Activated naive CD4-positive, alpha-beta T cell treated with Interleukin-2 at 50 U/mL for 16 hours (primary cell): ENCODE measurements at places on chromosomes 6 and 20.

DNA sequence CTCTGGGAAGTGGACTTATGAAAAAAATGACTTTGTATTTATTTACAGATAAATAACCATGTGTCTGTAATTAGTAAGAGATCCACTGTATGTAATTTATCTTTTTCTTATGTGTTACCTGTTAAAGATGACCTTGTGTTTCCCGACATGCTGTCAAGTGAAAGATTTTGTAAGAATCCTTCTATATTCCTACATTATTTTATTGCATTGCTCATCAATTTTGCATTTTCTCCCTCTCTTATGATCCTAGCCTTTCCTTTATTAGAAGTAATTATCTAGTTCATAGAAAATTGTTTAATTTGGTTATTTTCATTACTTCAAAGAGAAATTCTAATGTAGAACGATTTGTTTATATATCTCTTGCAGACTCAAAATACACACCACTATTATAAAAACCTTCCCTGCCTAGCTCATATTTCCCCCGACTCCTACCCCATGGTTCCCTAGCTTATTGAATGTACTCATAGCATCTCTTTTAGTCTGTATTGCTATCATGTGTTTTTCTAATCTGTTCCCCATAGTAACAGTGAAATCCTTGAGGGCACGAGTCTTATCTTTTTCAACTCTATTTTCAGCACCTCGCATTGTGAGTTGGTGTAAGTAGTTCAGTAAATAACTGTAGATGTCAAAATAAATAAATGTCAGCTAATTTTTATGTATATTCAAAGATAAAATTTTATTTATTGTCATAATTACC lies 774.4 kb downstream of the HDGFL1 start:
- no peak for DNase-seq

- no peak for DNase-seq
These were observed 8.4 kb downstream of the GMDS start for GRCh38 chr6:2237001-2237400.

DNA sequence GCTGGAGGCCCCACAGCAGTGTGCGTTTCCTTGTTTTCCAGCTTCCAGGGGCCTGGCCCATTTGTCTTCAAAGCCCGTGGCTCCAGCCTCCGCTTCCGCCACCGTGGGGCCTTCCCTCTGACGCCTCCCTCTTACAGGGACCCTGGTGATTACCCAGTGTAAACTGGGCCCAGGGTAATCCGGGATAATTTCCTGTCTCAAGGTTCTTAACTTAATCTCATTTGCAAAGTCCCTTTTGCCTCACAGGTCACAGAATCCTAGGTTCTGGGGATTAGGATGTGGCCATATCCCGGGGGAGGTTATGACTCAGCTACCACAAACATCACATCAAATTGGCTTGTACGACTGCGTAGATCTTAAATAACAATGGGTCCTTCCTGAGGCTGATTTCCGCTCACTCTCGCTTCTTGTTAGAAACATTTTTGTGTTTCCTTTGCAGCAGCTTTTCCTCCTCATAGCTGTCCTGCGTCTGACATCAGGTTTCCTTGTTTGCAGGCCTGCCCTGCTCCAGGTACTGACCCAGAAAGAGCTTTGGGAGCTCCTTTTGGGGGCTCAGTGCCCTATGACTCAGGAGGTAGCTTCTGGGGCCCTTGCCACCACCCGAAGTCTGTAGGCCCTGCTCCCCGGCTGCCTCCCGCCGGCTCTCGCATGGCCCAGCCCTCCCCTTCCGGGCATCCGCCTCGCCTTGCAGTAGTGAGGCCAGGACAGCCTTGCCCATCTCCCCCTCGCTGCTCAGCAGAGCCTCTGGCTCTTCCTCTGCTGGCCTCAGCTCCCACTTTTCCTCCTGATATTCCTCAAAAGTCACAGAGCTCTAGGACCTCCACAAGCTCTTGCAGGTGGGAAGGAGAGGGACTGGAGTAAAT lies 100.5 kb downstream of the ERMARD start:
- no peak for DNase-seq

GRCh38 chr6:139778688-139779087 lies 404.2 kb upstream of the CITED2 start:
- DNase-seq, result no peak

- peak; percentile 95 for DNase-seq
These were observed 8.7 kb upstream of the AP5S1 start for GRCh38 chr20:3811467-3812258.

GRCh38 chr6:4790158-4790899 lies 14.1 kb downstream of the CDYL start:
- DNase-seq, result no peak

DNA sequence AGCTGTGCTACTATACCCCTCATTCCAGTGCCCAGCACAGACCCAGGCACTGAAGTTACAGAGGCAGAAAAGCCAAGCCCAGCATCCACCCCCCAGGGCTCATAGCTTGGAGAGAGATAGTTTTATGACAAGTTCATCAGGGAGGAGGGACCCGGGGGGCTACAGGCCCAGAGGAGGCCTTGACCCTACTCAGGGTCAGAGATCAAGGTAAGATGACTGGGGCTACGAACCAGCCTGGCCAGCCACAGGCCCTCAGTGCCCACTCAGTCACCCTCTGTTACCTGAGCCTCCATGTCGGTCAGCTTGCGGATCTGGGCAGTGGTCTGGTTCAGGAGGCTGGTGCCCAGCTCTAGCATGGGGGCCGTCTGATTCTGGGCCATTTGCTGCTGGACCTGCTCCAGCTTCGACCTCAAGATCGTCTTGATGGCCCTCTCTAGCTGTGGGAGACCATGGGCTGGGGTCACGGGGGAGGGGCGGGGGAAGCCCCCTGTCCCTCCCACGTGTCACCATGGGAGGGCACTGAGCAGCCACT lies 26.1 kb downstream of the ANGPT4 start:
- DNase-seq, result no peak

- no peak for DNase-seq
These were observed 28.6 kb upstream of the SPDEF start for GRCh38 chr6:34584694-34585093.

GRCh38 chr20:10654630-10655029 lies 19.2 kb downstream of the JAG1 start:
- DNase-seq, result no peak

GRCh38 chr6:138417493-138418117 lies 13.6 kb downstream of the HEBP2 start:
- DNase-seq, result no peak

- DNase-seq, result no peak
These were observed 78.7 kb downstream of the SGK1 start for GRCh38 chr6:134238960-134239795.

DNA sequence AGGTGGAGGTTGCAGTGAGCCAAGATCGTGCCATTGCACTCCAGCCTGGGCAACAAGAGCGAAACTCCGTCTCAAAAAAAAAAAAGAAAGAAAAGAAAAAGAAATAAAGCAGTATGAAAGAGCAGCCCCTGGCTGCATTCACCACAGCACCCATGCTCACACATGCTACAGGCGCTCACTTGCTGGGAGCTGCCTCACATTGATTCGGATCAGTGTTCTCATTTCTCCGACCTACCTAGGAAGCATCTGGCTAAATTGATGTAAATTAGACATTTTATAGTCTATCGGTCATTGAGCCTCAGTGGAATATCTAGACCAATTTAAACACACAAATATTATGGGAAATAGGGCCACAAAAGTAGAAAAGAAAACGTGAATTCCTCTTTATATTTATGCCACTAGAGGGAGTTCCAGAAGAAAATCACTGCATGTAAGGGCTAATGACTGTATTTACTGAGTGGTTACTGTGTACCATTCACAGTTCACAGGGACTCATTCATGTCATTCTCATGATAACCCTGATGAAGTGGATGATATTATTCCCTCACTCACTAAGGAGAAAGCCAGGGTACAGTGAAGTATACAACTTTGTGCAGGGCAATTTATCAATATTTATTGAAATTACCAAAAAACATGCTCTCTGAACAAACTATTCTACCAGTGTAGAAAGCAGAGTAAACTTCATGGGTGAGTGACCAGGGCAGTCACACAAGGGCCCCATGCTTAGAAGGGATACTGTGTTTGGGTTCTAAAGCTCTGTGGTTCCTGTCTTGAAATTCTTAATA lies 5.3 kb upstream of the MOG start:
- DNase-seq, result no peak

GRCh38 chr20:63738687-63739129 lies 868 bp upstream of the SLC2A4RG start:
- peak; percentile 28 for DNase-seq

GRCh38 chr6:71412559-71413140 lies 124.0 kb downstream of the OGFRL1 start:
- no peak for DNase-seq

- no peak for DNase-seq
These were observed 714 bp upstream of the RTEL1 start for GRCh38 chr20:63657260-63657936.

GRCh38 chr6:134447423-134447822 lies 129.5 kb upstream of the SGK1 start:
- DNase-seq, result no peak

DNA sequence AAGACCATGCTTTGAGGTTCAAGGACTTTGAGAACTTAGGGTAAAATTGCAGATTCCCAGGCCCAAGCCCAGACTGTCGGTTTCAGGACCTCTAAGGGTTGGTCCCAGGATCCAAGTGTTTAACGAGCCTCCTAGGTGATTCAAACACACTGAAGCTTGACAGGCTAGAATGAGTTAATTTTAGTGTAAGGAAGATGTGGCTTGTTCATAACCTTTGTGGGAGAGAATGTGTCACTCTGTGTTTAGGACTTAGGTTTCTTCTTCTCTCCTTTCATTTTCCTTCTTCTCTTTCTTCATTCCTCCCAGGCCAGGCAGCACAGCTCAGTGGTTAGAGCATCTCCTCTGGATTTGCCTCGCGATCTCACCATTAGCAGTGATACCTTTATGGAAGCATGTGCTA lies 104.8 kb upstream of the KCNG1 start:
- DNase-seq, result no peak

DNA sequence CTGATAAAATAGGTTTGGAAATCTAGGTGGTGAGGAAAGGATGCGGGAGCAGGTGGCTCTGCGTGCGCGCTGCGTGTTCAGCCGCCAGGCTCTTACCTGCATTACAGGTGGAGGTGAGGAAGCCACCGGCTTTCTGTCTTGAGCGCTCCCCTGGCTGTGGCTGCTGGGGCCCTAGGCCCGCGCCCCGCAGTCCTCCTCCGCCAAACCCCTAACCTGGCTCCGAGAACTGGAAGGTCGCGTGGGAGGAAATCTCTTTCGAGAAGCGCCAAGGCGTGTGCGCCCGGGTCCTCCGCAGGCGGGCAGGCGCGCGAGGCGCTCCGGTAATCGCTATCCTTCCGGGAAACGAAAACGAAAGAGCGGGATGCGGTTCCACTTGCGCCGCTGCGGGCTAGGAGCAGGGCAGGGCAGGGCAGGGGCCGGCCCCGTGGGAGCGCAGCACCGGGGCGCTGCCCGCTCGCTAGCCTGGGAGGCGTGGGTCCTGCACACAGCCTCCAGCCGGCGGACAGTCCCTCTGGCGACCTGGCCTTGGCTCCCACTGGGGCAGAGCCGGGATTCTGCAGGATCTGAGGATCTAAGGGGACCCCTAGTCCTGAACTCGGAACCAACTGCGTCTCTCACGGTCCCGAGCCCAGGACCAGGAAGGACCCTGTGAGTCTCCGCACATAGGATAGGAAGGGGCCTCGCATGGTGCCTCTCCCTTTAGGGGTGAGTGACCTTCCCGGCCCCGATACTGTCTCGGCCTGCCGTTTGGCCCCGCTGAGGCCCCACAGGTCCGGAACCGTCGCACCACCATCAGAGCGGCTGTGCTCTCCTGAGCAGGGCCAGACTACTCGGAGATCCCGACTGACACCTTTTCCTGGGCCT lies at the start of gene ETV7:
Gene ETV7 (minus strand): TSS at position 230 of the 864 bp plus-strand sequence. CDS start 128 bp downstream, at position 102.
- DNase-seq, result peak; percentile 61

DNA sequence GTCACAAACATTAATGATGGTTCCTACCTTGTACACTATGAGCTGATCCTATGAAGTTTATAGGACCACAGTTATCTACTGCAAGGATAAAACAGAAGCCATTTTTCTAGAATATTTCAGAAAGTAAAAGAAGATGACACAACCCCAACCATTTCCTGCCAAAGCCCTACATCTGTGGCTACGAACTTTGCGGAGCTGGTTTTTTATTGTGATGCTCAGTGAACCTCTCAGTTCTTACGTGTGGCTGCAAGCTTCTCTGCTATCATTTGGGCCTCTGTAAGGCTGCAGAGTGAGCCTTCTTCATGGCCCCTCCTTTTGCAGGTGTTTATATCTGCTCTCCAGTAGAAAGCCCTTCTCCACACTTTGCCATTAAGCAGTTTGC lies 17.8 kb upstream of the TAGAP start:
- peak; percentile 56 for DNase-seq

DNA sequence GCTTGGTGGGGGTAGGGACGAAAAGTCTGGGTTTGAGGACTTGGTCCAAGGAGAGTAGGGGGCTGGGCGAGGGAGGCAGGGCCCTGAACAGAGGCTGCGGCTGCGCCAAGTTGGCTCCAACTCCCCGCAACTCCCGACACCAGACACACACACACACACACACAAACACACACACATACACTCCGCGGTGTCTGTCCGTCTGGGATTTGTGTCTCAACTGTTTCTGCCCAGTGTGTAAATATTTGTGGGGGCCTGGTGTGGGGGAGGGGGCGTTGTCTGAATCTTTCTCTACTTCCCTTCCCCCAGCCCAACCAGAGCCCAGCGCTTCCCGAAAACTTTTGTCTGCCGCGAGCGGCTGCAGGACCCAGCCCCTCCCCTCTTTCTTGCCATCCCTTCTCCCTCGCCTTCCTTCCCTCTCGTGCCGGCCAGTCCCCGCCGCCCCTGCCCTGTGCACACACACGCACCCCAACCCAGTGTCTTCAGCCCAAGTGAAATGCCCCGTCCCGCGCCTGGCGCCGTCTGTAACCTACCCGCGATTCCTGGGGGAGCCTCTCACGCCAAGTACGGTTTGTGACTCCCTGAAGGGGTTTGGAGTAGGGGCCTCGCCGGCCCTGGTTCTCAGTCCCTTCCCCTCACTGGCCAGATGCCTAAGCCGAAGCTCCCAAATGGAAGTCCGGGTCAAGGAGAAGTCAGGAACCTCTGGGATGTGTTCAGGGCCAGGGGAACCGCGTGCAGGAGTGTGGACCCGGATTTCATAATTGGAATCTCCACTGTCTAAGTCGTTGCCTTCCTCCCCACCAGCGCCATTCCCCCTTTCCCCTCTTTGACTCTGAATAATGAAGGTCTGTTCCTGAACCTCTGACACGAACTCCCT lies 904 bp downstream of the MDFI start:
- DNase-seq, result no peak

- no peak for DNase-seq
These were observed 34.0 kb upstream of the MMS22L start for GRCh38 chr6:97316978-97317377.

GRCh38 chr20:12644461-12644860 lies 364.3 kb upstream of the SPTLC3 start:
- no peak for DNase-seq

DNA sequence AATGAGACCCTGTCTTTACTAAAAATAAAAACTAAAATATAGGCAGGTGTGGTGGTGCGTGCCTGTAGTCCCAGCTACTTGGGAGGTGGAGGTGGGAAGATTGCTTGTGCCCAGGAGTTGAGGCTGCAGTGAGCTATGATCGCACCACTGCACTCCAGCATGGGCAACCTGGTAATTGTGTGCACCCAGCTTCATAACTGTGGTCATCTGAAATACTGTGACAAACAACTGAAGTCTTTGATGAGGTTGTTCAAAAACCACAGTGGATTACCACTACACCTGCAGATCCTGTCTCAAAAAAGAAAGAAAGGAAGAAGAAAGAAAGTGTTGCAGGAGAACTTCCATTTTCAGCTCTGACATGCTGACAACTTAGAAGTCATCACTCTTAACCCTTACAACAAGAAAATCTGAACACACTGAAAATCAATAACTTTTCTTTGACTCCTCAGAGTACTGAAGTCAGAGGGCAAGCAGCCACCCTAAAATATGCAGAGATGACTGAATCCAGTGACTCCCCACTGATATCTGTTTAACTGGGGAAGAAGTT lies 13.8 kb upstream of the ZBP1 start:
- DNase-seq, result no peak
